ENCODE measurements at places on chromosomes 7 and 10.

GRCh38 chr7:44769776-44770294, 21.2 kb downstream of the ZMIZ2 start:
- no peak for DNase-seq

DNA sequence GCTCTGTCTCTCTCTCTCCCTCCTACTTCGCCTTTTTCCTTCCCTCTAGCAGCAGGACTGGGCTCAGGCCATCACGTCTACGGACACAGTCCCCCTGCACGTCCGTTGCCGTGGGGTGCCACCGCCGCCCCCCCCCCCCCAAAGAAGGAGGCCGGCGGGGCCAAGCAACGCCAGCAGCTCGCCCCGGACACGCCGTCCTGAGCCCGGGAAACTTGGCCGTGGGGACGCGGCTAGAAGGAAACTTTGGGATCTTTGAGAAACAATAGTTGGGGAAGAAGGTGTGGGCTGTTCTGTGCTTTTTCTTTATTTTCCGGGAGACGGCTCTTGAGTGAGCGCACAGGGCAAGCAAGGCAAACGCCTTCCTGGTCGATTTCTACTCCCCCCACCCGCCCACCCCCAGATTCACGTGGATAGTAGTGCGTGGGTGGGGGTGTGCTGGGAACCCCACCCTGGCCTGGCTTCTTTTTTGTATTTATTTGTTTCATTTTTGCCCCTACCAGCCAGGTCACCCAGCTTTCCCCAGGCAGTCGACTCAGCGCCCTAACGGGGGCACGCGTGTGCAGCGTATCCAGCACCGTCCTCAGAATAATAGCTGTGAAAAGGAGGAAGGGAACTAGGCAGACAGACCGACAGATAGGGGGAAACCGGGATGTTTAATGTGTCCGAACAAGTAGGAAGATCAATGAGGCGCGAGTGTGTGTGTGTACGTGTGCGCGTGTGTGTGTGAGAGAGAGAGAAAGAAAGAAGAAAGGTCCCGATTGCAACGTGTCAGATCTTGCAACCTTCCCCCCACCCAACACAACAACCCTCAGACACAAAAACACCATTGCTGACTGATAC, 1.4 kb downstream of the MXI1 start:
- DNase-seq = no peak

- DNase-seq = no peak
These were observed at the start of gene GPRIN2 for GRCh38 chr10:46556515-46557318. GPRIN2 (minus strand) TSS chr10:46556658; CDS start chr10:46550736, 5,922 bp downstream.

- no peak for DNase-seq
These were observed 138.0 kb upstream of the STK17A start for GRCh38 chr7:43444711-43445578.

GRCh38 chr7:51276091-51276605, 40.5 kb downstream of the COBL start:
- no peak for DNase-seq

DNA sequence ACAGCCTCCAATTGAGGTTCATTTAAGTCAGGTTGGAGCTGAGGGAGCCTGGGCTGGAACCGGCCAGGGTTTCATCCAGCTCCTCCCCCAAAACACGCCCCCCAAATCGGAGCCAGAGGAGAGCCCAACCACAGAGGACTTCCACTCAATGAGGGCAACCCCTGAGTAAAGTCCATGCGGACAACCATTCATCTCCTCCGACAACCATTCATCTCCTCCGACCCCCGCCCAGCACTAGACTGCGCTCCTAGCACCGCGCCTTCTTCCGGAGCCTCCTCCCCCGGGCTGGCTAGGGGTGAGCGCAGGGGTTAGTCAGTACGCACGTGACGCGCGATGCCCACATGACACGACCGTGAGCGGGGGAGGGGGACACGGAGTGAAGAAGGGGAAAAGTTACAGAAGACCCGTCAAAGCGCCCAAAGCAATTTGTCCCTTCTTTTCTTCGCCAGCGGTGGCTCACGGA, 1.4 kb downstream of the MAGI2 start:
- peak; percentile 14 for DNase-seq

GRCh38 chr10:92997620-92998019, 63.0 kb upstream of the CYP26C1 start:
- no peak for DNase-seq

DNA sequence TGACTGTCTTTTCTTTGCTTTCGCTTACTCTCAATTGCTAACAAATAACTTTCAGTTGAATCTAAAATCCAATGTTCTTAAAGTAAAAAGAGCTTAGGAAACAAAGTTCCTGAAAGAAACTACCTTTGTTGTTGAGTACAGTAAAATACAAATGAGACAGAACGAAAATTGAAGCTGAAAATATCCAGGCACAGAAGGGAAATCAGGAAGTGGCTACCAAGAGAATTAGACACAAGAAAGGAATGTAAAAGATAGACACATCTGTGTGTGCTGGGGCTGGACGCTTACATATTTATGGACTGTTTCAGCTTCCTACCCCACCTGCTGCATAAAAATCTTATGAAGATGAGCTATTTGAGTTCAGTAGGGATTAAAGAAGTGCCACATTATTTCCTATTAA, 161.7 kb upstream of the PLXDC2 start:
- DNase-seq = no peak

DNA sequence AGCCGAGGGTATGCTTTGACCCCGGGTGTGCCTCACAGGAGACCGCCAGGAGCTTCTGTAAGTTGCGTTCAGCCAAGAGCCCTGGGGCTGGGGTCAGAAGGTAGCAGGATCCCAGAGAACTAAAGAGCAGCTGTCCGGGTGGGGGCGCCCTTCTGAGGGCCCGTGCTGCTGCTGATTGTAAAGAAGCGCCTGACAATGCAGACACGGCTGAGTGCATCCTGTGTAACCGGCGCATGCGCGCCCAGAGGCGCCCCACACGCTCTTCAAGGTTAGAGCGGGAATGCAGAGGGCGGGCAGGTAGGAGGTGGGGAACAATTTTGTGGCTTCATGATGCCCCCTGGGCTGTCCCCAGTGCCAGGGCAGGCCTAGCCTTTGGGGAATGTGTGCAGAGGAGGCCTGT, 210.2 kb upstream of the CTBP2 start:
- DNase-seq = no peak

DNA sequence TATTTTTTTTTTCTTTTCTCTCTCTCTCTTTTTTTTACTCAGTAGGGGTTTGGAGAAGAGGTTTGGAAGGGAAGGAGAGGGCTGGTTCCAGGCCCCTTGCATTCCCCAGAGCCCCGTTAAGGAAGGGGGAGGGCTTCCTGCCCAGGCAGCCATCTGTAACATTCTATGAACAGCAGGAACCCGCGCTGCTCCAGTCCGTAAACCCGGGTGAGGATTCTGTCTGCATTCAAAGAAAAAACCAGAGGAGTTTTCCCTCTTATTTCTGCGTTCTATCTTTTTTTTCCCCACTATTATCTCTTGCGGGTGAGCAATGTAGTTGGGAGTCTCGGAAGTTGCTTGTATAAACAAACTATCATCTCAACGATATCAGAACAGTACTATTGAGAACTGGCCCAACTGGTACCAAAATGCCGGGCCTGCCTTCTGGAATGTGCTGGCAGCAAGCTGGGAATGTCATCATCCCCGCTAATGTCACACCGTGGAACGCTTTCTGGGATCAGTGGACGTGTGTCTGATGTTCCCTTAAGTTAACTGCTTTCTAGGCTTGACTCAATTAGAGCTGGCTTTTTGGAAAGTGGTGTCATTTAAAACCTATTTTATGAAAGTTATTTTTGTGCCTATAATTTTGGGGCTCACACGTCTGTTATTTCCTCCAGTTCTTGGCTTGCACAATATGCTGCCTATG, 153.1 kb upstream of the MEOX2 start:
- no peak for DNase-seq

- DNase-seq = no peak
These were observed 316.9 kb upstream of the LRRN3 start for GRCh38 chr7:110774071-110774470.

DNA sequence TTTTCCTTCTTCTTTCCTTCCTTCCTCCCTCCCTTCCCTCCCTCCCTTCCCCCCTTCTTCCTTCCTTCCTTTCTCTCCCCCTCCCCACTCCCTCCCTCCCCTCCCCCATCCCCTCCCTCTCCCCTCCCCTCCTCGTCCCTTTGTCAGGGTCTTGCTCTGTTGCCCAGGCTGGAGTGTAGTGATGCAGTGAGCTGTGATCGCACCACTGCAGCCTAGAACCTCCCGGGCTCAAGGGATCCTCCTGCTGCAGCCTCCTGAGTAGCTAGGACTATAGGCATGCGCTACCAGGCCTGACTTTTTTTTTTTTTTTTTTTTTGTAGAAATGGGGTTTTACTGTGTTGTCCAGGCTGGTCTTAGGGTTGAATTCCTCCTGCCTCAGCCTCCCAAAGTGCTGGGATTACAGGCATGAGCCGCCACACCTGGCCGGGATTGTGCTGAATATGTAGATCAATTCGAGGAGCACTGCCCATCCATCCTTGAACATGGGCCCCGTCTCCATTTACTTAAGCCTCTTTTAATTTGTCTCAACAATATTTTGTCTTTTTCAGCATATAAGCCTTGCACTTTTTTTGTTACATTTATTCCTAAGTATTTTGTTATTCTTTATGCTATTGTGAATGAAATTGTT, 23.4 kb downstream of the GRIFIN start:
- no peak for DNase-seq

GRCh38 chr10:387909-388660, 252.8 kb downstream of the ZMYND11 start:
- DNase-seq = no peak

DNA sequence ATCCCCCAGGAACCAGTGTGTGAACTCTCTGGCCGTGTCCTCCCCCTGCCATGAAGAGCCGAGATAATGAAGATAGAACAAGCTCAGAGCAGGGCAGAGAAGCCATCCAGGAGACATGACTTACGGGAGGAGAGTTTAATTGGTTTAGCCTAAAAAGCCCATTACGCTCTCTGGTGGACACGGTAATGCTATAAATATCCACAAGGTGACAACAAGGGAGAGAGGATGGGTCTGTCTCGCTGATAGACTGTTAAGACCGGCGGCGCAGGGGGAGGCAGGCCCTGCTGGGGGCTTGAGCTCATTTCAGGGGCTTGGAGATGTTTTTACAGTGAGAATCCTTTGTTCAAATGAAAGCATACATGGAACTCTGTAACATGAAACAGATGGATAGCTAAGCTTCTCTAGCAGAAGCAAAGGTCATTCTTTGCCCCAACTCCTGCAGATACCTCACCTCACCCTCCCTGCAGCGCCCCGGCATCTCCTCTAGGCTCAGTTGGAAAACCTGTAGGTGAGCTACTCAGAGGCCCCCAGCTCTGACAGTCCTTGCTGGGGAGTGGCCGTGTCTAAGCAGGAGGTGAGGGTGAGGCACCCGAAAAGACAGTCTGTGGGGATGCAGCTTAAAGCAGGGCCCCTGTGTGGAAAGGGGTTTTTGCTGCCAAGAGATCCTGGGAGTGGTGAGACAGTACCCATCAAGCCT, 40.8 kb upstream of the LOXL4 start:
- no peak for DNase-seq

- no peak for DNase-seq
These were observed 29.5 kb downstream of the CDCA7L start for GRCh38 chr7:21916176-21916575.

GRCh38 chr7:48627164-48627563, 297.2 kb upstream of the CDC14C start:
- no peak for DNase-seq

GRCh38 chr10:63156236-63156635, 23.1 kb downstream of the NRBF2 start:
- DNase-seq = no peak

DNA sequence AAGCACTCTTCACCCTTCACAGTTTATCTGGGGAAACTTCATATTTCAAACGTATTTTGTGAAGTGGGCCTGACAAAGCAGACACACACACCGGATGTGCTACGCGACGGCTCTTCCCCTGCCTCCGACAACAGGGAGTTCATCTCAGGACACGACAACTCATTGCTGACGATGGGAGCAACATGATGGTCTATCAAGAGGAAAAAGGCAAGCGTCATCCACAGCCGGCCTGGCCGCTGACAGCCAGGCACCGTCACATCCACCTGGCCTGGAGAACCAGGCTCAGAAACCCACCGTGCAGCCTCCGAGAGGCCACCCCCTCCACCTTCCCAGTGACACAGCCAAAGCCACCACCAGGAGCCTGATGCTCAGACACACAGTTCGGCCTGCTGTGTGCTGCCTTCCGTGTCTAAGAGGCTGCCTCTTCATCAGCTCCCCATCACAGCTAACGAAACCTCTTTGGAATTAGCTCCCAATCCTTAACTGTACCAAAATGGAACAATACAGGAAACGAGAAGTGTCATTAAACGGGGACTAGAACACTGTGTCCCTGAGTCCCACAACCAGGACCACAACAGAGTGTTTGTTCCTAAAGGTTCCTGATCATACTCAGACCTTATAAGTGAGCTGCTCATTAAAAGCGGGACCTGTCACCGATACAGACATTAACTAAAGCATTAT, 76.7 kb downstream of the SFMBT2 start:
- no peak for DNase-seq

DNA sequence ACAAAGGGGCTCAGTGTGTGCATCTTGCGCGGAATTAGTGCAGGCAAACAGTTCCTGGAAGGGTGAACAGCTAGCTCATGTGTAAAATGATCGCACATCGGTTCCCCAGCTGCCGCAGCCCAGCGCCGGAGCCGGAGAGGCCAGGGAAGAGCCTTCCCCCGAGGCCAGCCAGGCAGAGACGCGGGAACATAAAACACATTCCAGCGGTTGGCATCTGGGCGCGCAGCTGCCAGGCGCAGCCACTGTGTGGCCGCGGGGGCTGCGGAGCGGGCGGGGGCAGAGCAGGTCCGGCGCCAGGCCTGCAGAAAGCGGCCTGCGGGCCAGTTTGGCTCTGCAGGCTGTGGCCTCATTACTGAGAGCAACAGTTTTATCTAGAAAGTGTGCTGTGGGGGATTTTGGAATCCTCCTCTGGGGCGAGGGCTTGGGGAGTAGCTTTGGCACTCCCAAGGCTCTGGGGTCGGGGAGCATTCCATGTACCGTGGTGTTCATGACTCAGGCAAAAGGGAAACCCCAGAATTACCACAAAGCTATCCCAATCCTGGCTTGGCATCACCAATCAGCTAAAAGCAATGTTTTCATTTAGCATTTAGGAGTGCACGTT, 74.3 kb downstream of the SAMD9 start:
- no peak for DNase-seq

DNA sequence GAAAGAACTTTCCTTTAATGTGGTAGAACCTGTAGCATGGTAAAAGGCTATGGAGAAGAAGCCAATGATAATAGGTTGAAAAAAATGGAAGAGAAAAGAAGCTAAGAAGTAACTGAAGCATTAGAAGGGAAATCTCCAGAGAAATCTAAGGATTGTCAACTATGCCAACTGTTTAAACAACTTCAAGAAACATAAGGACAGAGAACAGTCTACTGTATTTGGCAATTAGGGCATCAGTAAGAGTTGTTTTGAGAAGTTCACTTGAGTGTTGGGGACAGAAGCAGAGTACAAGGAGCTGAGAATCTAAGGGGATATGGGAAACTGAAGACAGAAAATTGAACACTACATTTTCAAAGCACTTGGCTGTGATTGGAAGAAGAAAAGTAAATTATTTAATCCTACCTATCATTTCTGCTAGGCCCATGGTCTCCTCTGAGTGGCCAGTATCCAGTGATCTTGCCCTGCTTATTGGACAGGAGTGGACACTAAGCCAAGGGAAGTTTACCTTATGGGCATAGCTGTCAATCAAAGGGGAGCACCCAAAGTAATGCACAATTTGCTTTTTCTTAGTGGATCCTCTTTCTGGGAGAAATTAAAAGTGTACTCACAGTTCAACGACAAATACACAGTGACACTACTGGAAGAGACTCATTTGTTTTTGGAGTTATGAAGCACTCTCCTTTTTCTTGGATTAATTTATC, 56.4 kb upstream of the CCDC71L start:
- no peak for DNase-seq

All from DMS79 (cell line).